Right atrium auricular region (tissue), 2 donors: ENCODE measurements at places on chromosomes 12 and 14. TPM values are rescaled to one million over a fixed set of nuclear protein-coding genes. Genes with fewer than 3 reads are reported as not detected.

The RIC8B gene
- total RNA-seq = 14.9 TPM

The ARMH4 gene
- 3.4 TPM for total RNA-seq

The PTPN6 gene
- 3.7 TPM for total RNA-seq

The OTX2 gene
- not detected for total RNA-seq
